ENCODE measurements at places on chromosomes 12 and 14.
A peak's percentile ranks its signal among the peaks of the same experiment; 100 is the strongest.

DNA sequence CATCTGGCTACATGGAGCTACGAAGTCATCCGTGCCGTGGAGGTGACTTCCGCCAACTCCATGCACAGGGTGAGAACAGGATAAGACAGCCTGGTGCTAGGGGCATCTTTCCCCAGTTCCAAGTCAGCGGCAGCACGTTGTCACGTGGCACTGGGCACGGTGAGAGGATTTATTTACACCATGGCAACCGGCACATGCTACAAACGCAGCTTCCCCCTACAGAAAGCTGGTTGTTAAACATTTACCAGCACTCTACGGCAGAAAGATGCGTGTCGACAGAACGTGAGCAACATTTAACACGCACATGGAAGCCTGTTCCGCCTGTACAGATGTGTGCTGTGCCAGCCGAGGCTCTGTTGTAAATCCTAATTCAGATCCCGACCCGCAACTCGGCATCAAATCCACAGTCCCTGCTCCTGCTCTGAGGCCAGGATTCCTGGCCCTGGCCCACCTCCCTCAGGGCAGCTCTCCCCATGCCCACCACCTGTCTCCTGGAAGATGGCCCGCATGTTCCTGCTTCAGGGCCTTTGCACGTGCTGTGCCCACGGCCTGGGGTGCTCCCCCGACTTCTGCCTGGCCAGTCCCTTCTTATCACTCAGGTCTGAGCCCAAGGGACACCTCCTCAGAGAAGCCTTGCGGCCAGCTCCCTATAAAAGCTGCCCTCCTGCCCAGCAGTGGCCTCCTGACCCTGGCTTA lies 114.1 kb downstream of the RFLNA start:
- DNase-seq, result no peak

DNA sequence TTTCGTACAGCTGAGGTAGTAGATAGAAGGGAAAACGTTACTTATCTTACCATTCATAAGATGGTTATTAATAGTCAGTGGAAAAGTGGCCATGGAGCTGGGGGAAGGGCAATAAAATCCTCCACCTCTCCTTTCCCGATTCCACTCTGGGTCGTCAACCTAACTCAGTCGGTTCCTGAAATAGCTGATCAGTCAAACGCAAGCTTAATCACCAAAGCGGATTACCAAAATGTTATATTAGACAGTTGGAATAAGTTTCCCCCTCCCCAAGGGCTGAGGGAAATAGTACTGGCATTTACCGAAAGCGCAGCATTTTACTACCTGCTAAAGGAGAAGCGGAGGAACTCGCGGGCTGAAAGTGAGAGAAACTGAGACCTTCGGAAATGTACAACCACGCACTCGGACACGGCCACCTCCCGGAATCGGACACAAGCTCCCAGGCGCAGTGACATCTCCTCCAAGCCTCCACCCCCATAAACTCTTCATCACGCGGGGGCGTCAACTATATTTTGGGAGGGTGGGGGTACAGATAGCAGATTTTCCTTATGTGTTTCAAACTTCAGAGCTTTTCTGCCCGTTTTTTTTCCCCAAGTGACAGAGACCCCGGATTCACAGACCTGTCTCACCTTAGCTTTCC lies 1.2 kb downstream of the PPM1H start:
- DNase-seq, result no peak

GRCh38 chr14:93343266-93343665 lies 3.7 kb upstream of the COX8C start:
- DNase-seq, result no peak

GRCh38 chr12:92010853-92011701 lies 134.6 kb downstream of the BTG1 start:
- no peak for DNase-seq

DNA sequence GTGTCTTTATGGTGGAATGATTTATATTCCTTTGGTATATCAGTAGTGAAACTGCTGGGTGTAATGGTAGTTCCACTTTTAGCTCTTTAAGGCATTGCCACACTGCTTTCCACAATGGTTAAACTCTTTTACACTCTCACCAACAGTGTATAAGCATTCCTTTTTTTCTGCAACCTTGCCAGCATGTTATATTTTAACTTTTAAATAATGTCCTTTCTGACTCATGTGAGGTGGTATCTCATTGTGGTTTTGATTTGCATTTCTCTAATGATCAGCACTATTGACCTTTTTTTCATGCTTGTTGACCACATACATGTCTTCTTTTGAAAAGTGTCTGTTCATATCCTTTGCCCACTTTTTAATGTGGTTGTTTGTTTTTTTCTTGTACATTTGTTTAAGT lies 142.5 kb downstream of the MSRB3 start:
- no peak for DNase-seq

- DNase-seq, result no peak
Observed at GRCh38 chr14:104284636-104285507, 146.5 kb downstream of the KIF26A start.

DNA sequence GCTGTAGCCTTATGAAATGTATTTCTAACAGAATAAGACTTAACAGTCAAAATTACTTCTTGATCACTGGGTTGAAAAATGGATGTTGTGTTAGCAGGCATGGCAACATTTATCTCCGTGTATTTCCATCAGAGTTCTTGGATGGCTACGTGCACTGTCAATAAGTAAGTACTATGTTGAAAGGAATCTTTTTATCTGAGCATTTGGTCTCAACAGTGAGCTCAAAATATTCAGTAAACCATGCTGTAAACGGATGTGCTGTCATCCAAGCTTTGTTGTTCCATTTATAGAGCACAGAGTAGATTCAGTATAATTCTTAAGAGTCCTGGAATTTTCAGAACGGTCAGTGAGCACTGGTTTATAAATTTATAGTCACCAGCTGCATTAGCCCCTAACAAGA lies 15.5 kb downstream of the SCAF11 start:
- no peak for DNase-seq

- DNase-seq, result no peak
Observed at GRCh38 chr12:50132505-50133135, 20.6 kb downstream of the COX14 start.

- DNase-seq, result peak; percentile 13
Observed at GRCh38 chr12:2624543-2625288, 170.1 kb upstream of the FKBP4 start.

DNA sequence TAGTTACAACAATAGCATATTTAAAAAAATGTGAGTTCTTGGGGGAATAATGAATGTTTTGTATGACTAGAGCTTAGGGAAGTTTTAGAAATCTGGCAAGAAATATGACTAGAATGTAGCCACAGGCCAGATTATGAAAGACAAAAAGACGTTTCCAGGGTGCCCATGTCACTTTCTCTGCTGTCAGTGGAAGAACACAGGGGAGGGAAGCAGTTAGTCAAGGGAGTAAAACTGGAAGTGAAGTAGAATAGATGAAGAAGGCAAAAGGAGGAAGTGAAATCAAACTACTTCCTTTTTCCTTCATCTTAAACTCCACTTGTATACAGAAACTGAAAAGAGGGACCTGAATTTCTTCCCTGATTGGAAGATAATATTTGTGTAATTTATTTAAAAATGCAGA lies 81.2 kb upstream of the ATP2B1 start:
- DNase-seq, result no peak

DNA sequence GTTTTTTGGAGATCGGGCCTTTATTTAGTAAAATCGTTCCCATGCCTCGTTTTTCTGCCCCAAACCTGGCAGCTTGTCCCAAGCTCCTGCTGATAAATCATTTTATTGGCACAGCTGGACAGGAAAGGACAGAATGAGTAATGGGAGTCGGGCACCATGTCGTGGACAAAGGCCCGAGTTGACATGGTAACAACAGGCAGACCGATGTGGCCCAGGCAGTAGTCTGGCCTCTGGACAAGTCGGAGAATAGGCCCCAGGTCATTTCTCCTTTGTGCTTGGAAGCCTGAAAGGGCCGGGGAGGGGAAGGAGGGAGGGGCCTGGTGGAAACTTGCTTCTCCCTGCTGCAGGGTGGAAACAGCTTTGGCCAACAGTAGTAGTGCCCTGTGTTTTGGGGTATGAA lies 234.9 kb downstream of the SUDS3 start:
- DNase-seq, result no peak

DNA sequence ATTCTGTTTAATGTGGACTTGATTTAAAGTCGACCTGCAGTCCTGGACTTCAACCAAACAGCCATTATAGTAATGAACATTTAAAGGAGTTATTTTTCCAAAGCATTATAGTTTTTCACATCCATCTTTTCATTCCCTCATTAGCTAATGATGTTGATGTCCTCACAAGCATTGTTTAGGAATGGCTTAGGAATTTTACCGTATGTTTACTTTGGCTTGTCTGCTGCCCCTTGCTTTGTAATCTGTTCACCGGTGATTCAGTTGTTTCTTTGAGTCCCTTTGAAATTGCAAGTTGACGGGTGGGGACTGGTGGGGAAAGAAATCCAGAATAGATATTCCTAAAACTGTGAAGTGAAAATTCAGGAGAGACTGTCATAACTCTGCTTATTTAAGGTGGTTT lies 25.4 kb downstream of the PRKCH start:
- no peak for DNase-seq

GRCh38 chr12:93078059-93078458 lies 149.0 kb upstream of the EEA1 start:
- DNase-seq, result no peak

DNA sequence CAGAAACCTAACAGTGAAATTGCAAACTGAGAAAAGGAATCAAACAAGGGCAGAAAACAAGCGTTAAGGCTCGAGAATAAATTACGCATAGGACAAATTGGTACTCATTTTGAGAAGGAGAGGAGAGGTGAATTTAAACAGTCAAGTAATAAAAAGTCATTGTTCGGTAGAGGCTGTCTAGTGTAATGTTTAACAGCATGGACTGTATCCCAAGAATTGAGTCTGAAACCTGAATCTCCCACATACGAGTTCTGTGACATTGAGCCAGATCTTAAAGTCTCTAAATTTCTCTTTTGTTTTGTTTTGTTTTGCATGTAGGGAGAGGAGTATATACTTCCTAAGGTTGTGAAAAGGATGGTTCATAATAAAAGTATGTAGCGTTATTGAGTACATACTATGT lies 216.5 kb upstream of the BTG1 start:
- DNase-seq, result no peak

DNA sequence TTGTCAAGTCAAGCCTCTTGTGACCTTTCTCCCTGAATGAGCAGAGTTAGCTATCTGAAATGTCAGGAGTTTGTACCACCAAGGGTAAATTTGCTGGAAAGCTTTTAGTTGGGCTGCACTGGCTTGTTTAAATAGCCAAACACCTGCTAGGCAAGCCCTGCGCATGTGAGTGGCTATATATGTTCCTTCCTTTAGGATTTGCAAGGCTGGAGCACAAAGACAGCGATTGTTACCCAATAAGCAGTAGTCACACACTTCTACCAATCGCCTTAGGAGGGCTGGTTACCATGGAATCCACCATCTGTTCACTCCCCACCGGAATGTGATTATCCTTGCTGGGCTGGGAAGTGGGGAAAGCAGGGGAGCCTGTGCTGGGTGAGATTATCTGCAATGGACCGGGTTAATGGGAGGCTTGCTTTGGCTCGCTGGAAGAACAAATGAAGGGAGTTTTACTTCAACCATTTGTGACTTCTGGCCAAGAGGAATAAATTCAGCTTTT lies 102.5 kb downstream of the FGD4 start:
- DNase-seq, result no peak

- no peak for DNase-seq
Observed at GRCh38 chr12:2380946-2381345, 328.2 kb downstream of the CACNA1C start.

GRCh38 chr14:95092723-95093122 lies 64.6 kb downstream of the DICER1 start:
- DNase-seq, result no peak

DNA sequence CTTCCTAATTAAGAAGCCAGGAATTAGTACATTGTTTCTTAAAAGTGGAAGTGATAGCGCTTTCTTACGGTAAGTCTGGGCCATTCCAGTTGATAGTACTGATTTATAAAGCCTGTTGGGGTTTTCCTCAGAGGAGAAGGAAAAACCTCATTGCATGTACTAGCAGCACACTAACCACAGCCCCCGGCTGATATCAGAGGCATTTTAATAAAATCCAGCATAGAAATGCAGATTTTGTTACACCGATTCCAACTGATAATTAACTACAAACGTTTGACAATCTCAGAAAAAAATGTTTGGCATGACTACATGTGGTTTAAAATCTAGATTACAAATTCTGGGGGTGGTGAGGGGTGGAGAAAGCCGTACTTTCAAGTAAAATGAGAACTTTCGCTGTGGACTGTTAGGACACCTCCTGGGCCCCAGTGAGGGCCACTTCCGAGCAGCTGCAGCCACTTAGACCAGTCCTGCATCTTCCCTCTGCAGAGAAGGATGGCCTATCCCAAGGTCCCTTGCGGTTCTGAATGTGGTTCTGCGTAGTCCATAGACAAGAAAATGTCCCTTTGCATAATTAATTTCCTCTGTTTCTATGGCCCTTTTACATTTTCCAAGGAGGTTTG lies 374.4 kb downstream of the NUAK1 start:
- DNase-seq, result no peak

- DNase-seq, result no peak
Observed at GRCh38 chr12:53571295-53571694, 54.9 kb downstream of the ATF7 start.

DNA sequence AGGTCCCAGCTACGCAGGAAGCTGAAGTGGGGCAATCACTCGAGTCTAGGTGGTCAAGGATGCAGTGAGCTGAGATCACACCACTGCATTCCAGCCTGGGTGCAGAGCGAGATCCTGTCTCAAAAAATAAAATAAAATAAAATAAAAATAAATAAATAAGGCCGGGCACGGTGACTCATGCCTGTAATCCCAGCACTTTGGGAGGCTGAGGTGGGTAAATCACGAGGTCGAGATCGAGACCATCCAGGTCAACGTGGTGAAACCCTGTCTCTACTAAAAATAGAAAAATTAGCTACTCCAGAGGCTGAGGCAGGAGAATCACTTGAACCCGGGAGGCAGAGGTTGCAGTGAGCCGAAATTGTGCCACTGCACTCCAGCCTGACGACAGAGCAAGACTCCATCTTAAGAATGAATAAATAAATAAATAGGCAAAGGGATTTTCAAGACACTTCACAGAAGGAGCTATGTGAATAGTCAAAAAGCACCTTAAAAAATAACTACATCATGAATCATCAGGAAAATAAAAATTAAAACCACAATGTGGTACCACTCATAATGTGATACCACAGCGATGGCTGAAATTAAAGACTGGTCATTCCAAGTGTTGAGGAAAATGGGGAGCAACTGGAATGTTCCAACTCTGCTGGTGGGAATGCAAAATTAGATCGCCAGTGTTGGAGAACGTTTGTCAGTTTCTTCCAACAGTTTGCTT lies 92.9 kb upstream of the TBX3 start:
- DNase-seq, result no peak

DNA sequence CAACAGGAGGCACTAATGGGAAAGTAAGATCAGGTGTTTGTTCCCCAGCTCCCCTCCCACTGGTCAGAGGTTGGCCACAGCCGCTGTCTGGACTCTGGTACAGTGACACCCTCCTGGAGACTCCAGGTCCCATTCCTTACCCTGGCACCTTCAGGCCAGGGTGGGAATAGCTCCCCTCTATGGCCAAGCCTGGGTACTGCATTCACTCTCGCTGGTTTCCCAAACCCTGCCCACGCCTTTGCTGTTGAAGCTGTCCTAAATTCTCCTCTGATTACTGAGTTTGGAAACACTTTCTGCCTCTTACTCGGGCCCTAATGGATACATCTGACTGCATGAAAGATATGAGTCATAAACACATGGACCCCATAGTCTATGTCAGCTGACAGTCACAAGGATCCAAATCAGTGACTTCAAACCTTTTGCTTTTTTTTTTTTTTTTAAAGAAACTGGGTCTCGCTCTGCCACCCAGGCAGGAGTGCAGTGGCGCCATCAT lies 17.9 kb downstream of the HRK start:
- DNase-seq, result no peak

- no peak for DNase-seq
Observed at GRCh38 chr14:76375947-76376404, at the start of gene ESRRB. ESRRB (plus strand) TSS chr14:76376137; CDS start chr14:76376402, 265 bp downstream.

- DNase-seq, result no peak
Observed at GRCh38 chr12:106566771-106567170, 16.0 kb upstream of the RFX4 start.

All from stimulated activated CD4-positive, alpha-beta T cell treated with anti-CD3 and anti-CD28 coated beads, Interleukin-1b, Interleukin-23, amount 100 ng/mL, for 48 hours (primary cell).